T-helper 2 cell (primary cell): ENCODE measurements at places on chromosomes 11 and 22.

DNA sequence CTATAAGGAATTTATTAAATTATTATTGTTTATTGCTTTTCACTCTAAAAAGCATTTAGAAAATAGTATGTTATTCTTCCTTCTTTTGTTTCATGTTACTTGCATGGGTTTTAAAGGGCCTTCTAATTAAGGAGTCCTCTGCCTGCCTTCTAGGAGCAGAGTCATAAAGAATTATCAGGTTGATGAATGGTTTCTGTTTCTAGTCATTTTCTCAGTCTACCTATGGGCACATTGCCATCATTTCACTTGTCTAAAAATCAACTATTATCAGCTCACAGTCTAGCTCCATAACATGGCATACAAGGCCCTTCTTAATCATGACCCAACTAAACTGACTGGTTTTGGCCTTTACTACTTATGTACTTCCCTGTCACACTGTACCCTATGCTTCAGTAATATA, 16.2 kb downstream of the DYNC2H1 start:
- no peak for DNase-seq

DNA sequence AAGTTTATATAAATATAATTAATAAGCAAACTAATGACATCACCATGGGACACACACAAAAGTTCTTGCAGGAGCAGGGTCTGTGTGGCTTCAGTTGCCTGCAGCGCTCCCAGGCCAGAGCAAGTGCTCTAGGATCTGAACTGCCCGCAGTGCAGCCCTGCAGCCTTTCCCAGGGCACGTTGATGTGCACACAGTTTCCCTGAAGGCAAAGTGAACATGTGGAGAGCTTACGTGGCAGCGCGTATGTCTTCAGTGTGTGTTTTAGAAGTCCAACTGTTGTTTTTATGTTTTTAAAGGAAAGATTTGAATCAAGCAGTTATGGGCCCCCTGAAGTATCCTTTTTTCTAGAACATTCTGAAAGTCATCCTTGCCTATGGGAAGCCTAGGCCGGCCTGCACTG, 1.2 kb upstream of the TIGD3 start:
- DNase-seq = no peak

- DNase-seq = no peak
Observed at GRCh38 chr11:63915961-63916836, 765 bp downstream of the RCOR2 start.

DNA sequence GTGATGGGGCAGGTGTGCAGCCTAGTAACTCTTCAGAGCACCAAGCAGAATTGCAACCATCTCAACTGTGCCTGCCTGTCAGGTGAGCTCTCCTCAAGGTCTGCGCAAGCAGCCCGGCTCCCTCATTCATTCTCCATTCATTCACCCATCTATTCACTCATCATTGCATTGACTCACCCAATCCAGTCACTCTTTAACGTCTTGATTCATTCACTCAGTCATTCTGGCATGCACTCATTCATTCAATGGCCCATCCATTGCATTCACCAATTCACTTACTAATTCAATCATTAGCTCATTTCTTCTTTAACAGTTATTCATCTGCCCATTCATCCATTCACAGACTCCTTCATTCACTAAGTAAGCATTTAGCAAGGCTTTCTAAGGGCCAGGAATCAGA, 111.8 kb downstream of the PDE2A start:
- DNase-seq = no peak

DNA sequence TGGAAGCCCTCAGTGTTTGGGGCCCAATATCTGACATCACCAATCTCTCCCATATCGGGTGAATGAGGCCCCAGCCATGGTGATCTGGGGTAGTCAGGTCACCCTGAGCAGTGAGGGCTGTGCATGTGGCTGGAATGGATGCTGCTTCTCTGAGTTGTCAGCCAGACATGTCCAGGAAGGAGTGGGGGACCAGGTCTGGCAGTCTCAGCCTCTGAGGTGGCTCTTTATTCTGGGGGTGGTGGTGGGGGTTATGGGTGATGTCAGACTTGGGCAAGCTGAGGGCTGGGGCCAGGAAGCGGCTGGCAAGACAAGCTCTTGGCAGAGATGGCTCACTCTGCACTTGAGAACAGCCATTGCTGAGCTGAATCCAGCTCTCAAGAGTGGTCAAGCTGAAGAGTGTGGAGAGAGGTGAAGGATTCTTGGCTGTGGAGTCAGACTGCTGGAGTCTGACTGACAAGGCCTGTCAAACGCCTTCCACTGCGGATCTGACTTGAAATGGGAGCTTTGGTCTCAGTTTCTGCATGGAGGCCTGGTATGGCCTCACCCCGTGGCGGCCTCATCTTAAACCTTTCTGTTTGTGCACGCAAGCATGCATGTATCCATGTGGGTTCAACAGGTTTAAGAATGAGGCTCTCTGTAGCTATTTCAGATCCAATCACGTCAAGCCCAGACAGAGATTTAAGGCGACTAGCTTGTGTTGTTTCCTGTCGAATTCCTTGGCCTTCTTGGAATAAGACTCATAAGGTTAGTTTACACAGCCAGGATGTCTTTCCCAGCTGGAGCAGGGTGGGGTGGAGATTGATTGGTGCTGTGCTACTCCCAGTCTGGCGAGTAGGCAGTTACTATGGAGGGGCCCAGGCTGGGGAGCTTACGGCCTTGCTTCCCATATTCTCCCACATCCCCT, 83.9 kb upstream of the TIMP3 start:
- DNase-seq = no peak

- no peak for DNase-seq
Observed at GRCh38 chr22:46763051-46763705, 728 bp downstream of the TBC1D22A start.

DNA sequence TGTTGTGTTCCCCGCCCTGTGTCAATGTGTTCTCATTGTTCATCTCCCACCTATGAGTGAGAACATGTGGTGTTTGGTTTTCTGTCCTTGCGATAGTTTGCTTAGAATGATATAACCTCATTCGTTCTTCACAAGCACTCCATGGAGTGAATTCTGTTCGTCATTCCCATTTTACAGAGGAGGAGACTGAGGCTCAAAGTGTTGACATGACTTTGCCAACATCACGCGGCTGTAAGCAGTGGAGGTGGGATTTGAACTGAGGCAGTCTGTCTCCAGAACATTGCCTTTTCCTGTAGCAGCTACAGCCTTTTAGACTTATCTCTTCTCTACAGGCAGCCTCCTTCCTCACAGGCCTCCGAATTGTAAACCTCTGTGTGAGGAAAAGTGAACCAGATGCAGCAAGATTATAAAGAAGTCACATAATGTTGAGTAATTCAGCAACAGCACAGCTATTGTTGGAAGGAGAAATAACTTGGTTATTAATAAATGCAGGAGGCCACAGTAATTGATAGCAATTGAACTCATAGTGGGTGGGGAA, 74.6 kb downstream of the MYO18B start:
- DNase-seq = no peak

- no peak for DNase-seq
Observed at GRCh38 chr11:129950101-129951091, 52.2 kb downstream of the PRDM10 start.

DNA sequence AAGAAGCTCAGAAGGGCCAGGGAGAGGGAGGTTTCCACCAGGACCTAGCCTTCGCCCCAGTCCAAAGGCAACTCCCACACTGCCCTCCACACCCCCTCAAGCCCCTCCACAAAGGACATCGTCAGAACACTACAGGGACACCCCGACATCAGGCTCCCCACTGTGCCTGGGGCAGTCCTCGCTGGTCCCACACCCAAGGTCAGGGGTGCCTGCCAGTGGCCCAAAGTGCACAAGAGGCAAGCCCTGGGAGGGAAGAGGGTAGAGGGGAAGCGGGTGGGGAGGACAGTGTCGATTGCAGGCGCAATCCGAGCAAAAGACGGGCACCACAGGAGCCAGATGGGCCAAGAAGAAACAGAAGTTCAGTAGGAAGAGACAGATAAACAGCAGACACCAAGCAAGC, 35.6 kb upstream of the JAM3 start:
- no peak for DNase-seq

DNA sequence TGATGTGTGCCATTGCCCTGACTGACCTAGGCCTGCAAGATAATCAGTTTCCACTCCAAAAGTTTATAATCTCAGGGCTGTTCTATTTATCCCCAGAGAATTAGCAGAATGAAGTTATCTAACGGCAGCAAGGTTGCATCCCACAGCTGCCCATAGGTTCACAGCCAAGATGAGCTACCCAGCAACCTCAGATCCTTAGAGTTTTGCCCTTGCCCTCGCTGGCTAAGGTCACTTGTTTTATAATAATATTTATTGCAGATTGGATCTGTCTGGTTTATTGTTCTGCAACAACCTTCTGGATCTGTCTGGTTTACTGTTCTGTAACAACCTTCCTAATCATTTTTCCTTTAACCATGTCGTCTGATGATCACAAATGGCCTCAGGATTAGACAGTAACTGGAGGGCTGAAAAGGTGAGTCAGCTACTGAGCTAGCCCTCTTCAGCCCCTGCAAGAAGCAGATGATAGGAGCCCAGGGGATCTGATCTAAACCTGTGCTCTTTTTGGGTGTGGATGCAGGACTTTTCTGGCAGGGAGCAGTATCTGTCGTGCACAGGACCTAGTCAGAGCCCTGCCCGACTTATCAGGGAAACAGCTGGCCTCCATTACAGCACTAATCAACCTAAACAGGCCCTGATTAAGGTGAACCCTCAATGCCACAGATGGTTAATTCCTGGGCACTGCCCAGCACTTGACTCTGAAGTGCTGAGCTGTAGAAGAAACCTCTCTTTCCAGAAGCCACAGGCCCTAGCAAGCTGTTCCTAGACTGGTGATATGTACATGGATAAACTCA, 642.9 kb upstream of the KIRREL3 start:
- no peak for DNase-seq

- no peak for DNase-seq
Observed at GRCh38 chr22:19632668-19633148, 81.6 kb upstream of the SEPTIN5 start.

DNA sequence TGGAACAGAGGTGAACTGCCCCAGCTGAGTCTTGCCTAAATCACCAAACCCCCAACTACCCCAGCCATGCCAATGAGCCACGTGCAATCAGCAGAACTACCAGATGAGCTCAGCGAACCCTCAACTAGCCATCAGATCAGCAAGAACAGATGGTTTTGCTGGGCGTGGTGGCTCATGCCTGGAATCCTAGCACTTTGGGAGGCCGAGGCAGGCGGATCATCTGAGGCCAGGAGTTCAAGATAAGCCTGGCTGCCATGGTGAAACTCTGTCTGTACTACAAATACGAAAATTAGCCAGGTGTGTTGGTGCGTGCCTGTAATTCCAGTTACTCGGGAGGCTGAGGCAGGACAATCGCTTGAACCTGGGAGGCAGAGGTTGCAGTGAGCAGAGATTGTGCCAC, 374.3 kb downstream of the NXPE2 start:
- no peak for DNase-seq

DNA sequence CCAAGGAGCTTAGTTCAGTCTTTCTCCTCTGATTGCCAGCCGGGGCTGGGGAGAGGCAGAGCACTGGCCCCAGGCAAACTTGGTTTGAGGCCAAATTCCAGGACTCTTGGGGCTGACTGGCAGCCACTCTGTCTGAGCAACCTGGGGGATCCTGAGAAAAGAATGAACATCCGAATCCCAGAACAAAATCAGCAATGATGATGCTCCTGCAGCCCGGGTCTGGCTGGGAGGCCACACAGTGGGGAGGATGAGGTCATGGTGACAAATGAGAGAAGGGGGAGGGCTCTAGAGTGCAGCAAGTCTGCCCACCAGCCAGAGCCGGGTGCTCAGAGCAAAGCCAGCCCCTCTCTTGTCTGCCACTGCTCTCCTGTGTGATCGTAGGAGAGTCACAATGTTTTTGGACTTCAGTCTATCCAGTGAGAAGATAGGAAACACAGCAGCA, 71.8 kb upstream of the PAX6 start:
- no peak for DNase-seq

DNA sequence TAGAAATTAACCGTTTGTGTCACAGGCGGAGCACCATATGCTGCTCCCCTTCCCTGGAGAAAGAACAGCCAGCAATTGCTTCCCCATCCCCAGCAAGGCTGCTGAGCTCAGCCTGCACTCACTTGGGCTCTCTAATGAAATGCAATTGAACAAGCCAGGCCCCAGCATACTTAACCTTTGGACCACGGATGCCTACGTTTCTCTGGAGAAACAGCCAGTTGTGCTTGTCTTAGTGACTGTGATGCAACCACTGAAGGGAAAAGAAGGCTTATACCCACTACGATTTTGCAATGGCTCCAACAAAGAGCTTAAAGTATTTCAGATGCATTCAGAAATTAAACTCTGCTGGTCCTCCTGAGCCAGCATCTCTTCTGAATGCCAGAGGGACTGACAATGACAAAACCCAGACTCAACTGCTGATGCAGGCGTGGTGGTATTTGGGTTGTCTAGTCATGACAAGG, 51.3 kb upstream of the SESN3 start:
- no peak for DNase-seq

DNA sequence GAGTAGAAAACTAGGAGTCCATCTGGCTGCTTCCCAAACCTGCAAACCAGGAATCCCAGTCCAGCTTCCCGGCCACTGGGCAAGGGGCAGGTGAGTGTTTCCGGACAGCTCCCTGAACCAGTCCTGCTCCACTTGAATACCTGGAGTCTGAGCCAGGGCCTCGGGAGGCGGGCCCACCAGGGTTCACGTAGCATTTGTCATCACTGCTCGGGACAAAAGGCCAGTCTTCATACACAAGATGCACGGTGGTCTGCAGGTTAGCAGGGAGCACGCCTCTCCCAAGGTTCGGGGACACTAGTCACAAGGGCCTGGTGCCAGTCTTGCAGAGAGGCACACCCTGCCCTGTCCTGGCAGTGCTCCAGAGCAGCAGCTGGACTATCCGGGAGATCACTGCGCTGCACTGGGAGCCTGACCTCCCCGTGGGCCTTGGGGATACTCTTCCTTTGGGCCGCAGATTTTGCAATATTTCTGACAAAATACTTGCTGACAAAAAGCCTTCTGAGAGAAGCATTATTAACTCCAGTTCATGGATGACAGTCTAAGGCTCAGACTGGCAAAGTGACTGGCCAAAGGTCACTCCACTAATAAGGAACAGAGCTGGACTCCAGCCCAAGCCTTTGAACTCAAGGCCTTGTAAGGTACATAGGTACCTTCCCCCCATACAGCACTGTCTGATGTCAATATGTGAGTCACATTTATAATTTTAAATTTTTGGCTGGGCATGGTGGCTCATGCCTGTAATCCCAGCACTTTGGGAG, 25.1 kb downstream of the CD6 start:
- no peak for DNase-seq

DNA sequence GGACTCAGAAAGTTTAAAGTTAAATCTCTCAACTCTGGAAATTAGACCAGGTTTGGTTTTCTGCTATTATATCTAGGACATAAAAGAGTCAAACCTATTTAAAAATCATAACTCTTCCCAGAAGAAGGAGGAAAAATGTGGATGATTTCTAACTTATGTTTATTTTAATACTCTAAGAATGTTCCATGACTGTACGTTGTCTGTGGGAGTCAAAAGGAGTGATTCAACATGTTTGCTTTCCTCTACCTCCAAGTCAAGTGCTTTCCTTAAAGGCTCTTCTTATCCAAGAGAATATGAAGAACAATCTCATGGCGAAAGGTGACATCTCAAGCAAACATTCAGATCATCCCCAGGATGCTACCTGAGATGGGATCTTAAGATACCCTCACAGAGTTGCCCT, 21.6 kb downstream of the OR51E1 start:
- DNase-seq = no peak

- no peak for DNase-seq
Observed at GRCh38 chr11:114929351-114930000, 251.1 kb downstream of the NXPE2 start.
